Esophagus squamous epithelium (tissue), 5 donors: ENCODE measurements at places on chromosomes 11 and 22.

DNA sequence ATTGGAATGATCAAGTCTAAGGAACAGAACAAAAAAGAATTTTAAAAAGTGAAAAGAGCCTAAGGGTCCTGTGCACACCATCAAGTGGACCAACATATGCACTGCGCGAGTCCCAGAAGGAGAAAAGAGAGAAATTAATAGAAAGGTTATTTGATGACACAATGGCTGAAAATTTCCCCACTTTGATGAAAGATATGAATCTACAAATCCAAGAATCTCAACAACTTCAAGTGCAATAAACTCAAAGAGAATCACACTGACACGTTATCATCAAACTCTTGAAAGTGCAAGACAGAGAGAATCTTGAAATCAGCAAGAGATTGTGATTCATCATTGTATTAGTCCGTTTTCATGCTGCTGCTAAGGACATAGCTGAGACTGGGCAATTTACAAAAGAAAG is 230.8 kb downstream of the ADAMTS15 start:
- no peak for DNase-seq

GRCh38 chr11:26134481-26135355 is 197.2 kb upstream of the ANO3 start:
- no peak for DNase-seq

GRCh38 chr22:29944339-29944738 is 61.4 kb downstream of the MTMR3 start:
- no peak for DNase-seq

DNA sequence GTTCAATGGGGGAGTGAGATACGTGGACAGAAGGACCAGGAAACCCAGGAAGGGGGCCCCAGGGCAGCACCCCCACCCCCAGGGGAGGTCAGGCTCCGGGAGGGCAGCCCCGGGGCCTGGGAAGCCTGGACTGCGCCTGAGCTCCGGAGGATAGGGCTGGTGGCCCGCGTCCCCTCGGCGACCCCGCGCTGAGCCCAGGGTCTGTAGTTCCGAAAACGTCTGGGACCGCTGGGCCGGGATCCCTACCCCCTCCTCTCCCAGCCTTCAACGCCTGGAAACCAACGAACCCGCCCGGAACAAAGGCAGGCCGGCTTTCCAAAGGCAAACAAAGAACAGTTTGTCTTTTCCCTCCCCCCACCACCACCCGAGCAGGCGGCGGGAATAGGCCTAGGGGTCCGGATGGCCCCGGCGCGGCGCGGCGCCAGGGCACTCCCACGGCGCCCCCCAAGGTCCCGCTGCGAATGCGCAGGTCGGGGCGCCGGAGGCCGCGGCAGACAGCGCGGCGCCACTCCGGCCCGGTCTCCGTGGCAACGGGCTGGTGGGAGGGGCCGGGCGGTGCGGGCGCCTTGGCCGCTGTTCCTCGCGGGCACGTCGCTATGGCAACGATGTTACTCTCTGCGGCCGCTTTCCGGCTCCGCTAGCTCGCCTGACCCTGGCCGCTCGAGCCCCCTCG is 58.5 kb downstream of the IGLL1 start:
- DNase-seq, result no peak
